Endothelial cell (in vitro differentiated cells): ENCODE measurements at places on chromosomes 4 and X.

DNA sequence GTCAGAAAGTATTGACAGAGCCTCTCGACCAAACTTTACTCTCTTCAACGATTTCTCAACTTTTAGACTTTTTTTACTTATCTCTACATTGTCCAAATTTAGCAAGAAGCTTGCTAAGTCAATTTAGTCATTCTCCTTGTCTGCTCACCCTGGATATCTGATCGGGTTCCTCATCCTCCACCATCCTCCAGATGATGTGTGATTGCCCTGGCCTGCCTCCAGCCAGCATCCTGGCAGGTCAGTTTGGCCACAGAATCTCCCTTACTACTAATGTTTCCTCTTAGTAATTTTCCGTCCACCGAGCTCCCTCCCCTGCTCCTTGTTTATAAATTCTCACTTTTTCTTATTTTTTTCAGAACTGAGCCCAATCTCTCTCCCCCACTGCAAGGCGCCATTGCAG, 167.9 kb upstream of the ZFP42 start:
- no peak overlapping the region for H3K4me3 ChIP-seq
- peaks cover 4% of the 10 kb centered on the region for H3K27me3 ChIP-seq
- peaks cover 2% of the 10 kb centered on the region for H3K4me1 ChIP-seq
- no peaks in the 10 kb centered on the region for H3K36me3 ChIP-seq

DNA sequence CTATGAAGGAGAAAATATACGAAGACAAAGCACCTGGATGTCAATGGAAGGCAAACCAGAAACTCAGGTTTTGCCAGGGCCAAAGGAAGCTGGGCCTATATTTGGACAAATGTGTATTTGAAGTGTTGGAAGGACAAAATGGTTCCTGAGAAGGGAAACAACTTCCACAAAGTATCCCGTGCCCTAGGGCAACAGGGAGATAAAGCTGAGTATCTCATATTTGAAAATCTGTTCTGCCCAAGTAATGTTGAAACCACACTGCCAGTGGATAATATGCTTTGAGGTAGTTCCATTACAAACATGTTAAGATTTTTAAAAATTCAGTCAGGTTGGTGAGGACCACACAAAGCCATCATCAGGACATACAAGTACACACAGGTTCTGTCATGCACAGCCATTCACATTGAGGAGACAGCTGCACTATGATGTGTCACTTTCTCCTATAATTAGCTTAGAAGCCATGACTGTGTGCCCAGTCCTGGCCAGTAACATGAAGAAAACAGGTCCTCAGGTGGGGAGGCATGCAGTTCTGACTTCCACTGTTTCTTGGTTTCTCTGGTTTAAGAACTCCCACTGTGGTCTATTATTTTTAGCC, 116.4 kb downstream of the PWWP3B start:
- no peak overlapping the region for H3K4me3 ChIP-seq
- no peak overlapping the region for H3K27ac ChIP-seq
- no peak for DNase-seq

DNA sequence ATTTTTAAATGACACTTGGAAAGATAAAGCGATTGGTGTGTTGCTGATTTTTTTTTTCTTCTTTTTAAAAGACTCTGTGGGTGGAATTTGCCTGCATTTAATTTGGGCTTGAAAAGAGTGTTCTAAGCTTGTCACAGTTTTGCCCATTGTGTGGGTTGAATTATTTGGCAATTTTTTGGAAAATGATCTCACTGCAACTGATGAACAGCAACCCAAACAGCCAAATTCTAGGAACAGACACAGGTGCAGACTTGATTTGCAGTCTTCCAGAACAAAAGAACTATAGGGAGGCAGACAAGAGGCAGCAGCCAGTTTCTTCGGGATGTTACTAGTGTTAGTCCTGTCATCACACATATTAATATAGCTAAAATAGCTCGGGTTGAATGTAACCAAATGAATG, 40.5 kb downstream of the CASP6 start:
- no peak for DNase-seq
- H3K4me1 ChIP-seq = peaks cover 8% of the 10 kb centered on the region
- H3K36me3 ChIP-seq = no peaks in the 10 kb centered on the region
- no peaks in the 10 kb centered on the region for H3K27me3 ChIP-seq

- no peak overlapping the region for H3K4me3 ChIP-seq
- no peak overlapping the region for H3K27ac ChIP-seq
Measured at GRCh38 chr4:98685225-98686042, 27.0 kb upstream of the TSPAN5 start.

DNA sequence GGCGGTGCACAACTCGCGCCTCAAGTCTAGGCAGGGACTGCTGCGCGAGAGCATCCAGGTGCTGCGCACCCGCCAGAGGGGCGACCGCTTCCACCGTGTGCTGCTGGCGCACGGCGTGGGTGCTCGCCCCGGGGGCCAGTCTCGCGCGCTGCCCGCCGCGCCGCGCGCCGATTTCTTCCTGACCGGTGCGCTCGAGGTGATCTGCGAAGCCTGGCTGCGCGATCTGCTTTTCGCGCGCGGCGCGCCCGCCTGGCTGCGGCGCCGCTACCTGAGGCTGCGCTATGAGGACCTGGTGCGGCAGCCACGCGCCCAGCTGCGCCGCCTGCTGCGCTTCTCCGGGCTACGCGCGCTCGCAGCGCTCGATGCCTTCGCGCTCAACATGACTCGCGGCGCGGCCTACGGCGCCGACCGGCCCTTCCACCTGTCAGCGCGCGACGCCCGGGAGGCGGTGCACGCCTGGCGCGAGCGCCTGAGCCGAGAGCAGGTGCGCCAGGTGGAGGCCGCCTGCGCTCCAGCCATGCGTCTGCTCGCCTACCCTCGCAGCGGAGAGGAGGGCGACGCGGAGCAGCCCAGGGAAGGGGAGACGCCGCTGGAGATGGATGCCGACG, 1.3 kb downstream of the CHST7 start:
- H3K4me1 ChIP-seq = peaks cover 31% of the 10 kb centered on the region
- peaks cover 6% of the 10 kb centered on the region for H3K27me3 ChIP-seq
- peak overlapping the region; percentile 84 for H3K4me3 ChIP-seq
- peaks cover 9% of the 10 kb centered on the region for H3K36me3 ChIP-seq
- H3K27ac ChIP-seq = no peak overlapping the region

DNA sequence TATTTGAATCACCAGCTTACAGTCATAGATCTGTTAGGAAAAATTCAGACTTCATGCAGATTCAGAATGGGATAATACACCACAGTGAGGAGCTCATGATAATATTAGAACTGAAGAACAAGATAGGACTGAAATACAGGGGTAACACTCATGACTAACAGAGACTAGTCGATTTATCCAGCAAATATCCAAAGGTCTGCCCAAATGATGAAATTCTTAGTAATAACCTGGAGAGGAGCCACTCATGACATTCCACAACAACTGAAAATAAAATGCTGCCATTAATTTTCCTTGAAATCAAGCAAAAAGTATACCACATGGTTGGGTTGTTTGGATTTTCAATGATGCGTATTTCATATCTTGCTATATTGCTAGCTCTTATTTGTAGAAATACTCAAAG, 903.7 kb upstream of the ADGRL3 start:
- no peak for DNase-seq
- H3K27ac ChIP-seq = no peak overlapping the region
- no peaks in the 10 kb centered on the region for H3K36me3 ChIP-seq
- no peaks in the 10 kb centered on the region for H3K4me1 ChIP-seq

- peaks cover 2% of the 10 kb centered on the region for H3K4me1 ChIP-seq
- no peak overlapping the region for H3K4me3 ChIP-seq
- H3K27ac ChIP-seq = no peak overlapping the region
Measured at GRCh38 chr4:152594978-152595925, 59.4 kb upstream of the FBXW7 start.

- H3K27ac ChIP-seq = no peak overlapping the region
- no peaks in the 10 kb centered on the region for H3K27me3 ChIP-seq
Measured at GRCh38 chrX:96692454-96692853, 7.8 kb downstream of the DIAPH2 start.

DNA sequence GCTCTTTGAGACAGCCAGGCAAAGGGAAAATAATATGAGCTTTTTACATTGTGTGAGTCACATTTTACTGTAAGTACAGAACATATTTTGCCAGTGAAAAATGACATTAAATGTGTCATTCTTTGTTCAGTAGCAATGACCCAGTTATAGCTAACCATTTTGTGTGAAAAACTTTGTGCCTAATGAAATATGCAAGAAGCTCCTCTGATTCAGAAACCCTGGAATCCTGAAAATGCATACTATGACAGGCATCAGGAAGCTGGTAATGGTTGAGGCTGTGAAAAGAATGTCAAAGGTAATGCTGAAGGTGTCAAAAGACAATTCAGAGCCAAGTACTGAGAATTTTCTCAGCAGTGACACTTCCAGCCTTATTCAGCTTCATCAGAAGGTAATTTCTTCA, 549.5 kb upstream of the SMIM31 start:
- no peaks in the 10 kb centered on the region for H3K27me3 ChIP-seq
- no peaks in the 10 kb centered on the region for H3K36me3 ChIP-seq
- peak overlapping the region; percentile 44 for H3K27ac ChIP-seq
- H3K4me1 ChIP-seq = no peaks in the 10 kb centered on the region

DNA sequence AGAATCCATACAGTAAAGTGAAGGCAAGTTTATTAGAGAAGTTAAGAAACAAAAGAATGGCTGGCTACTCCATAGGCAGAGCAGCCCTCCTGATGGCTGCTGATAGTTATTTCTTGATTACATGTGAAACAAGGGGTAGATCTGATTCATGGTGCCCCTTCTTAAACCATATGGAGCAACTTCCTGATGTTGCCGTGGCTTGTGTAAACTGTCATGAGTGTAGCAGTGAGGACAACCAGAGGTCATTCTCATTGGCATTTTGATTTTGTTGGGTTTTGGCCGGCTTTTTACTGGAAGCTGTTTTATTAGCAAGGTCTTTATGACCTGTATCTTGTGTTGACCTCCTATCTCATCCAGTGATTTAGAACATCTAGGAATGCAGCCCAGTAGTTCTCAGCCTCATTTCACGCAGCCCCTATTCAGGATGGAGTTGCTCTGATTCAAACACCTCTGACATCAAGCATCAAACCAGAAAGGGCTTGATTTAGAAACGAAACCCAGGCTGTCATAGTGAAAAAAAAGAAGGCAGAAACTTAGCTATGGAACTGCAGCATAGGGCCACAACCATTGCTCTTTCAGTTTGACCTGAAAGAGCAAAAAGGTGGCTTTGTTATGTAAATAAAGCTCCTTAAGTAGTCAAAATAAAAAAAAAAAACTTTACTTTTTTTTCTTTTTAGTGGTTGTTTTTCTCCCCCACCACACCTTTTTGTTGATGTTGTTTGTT, 37.8 kb downstream of the SPCS3 start:
- H3K36me3 ChIP-seq = peaks cover 11% of the 10 kb centered on the region
- no peaks in the 10 kb centered on the region for H3K4me1 ChIP-seq
- no peaks in the 10 kb centered on the region for H3K27me3 ChIP-seq
- no peak overlapping the region for H3K27ac ChIP-seq
- no peak for DNase-seq
- no peak overlapping the region for H3K4me3 ChIP-seq

- no peak for DNase-seq
- no peaks in the 10 kb centered on the region for H3K36me3 ChIP-seq
- H3K4me1 ChIP-seq = peaks cover 3% of the 10 kb centered on the region
- no peak overlapping the region for H3K27ac ChIP-seq
Measured at GRCh38 chrX:15882704-15883539, 28.3 kb upstream of the AP1S2 start.

DNA sequence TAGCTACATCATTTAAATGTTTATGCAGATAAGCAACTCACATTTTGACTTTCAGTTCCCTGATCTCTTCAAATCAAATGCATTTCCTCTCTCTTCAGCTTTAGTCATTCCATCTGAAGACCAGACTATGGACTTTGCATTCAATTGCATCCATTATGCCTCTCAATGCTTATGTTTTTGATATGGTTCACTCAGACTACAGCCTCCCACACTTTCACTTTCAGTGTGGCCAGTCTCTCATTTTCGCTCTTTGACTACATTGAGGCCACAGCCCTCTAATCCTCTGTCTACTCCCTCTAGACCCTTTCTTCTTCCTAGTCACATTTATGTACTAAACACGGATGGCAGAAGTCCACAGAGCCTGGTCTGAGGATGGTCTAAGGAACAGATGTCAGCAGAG, 24.5 kb upstream of the VEGFC start:
- H3K27me3 ChIP-seq = no peaks in the 10 kb centered on the region
- no peak overlapping the region for H3K4me3 ChIP-seq
- no peak for DNase-seq
- no peak overlapping the region for H3K27ac ChIP-seq
- no peaks in the 10 kb centered on the region for H3K36me3 ChIP-seq
- H3K4me1 ChIP-seq = peaks cover 6% of the 10 kb centered on the region

DNA sequence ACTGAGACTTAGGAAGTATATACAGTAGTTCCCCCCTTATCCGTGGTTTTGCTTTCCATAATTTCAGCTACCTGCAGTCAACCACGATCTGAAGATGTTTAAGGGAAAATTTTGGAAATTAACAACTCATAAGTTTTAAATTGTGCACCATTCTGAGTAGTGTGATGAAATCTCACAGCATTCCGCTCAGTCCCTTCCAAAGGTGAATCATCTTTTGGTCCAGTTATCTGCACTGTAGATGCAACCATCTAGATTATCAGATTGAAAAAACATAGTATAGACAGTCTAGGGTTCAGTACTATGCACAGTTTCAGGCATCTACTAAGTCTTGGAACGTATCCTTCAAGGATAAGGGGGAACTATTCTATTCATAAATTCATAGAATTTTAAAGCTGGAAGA, 109.0 kb downstream of the ANXA3 start:
- no peak for DNase-seq
- no peak overlapping the region for H3K27ac ChIP-seq
- peaks cover 2% of the 10 kb centered on the region for H3K27me3 ChIP-seq
- H3K36me3 ChIP-seq = peaks cover 4% of the 10 kb centered on the region

DNA sequence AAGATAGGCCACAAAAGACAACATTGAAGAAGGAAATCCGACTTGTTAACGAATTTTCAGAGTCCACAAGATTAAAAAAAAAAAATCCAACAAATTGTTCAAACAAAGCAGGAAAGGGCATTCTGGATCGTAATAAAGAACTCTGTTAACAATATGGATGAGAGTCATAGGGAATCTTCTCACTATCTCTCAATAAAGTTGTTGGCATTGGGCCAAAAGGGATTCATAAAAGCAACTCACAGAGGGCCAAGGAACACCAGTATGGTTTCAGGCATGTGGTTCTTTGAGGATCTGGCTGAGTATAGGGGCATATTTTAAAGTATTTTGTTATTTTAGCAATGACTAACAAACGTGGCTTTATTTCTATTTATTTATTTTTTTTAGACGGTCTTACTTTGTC, 49.5 kb downstream of the SHISA3 start:
- H3K36me3 ChIP-seq = peaks cover 3% of the 10 kb centered on the region
- H3K4me1 ChIP-seq = peaks cover 2% of the 10 kb centered on the region
- H3K4me3 ChIP-seq = no peak overlapping the region
- H3K27me3 ChIP-seq = no peaks in the 10 kb centered on the region
- H3K27ac ChIP-seq = no peak overlapping the region
- DNase-seq = no peak

DNA sequence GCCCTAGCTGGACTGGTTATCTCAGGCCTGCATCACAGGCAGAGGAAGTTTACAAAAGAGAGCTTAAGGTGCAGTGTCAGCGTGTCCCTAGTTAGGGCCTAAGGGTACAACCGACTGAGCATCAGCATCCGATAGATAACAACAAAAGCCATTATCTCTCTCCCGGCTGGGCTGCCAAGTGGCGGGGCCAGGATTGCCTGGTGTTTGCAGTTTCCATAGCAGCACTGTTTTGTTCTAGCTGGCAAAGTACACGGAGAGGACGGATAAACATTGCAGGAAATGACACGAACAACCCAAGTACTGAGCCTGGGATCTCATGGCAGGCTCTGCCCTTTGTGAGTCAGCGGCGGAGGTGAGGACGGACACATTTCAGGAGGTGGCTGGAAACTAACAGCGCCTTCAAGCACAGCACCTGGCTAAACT, 104.7 kb upstream of the NOCT start:
- peaks cover 23% of the 10 kb centered on the region for H3K4me1 ChIP-seq
- no peaks in the 10 kb centered on the region for H3K36me3 ChIP-seq
- no peaks in the 10 kb centered on the region for H3K27me3 ChIP-seq
